Stimulated activated CD8-positive, alpha-beta memory T cell treated with anti-CD3 and anti-CD28 coated beads, Interleukin-2, amount 100 ng/mL, for 48 hours (primary cell): ENCODE measurements at places on chromosomes 5 and 9.

DNA sequence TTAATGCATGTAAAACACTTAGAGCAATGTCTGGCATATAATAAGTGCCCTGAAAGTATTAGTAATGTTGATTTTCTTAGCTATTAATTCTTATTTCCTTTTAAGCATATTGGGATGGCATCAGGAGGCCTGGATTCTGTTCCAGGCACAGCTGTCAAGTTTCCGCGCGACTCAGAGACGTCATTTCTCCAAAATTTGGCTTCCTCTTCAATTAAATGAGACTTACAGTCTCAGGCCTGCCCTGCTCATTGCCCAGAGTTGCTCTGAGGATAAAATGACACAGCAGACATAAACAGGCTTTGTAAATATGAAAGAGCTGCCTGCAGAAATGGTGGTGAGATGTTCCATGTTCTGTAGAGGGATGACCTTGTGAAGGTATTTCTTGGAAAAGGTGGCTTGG lies 159.8 kb upstream of the GLRA1 start:
- no peak for DNase-seq

DNA sequence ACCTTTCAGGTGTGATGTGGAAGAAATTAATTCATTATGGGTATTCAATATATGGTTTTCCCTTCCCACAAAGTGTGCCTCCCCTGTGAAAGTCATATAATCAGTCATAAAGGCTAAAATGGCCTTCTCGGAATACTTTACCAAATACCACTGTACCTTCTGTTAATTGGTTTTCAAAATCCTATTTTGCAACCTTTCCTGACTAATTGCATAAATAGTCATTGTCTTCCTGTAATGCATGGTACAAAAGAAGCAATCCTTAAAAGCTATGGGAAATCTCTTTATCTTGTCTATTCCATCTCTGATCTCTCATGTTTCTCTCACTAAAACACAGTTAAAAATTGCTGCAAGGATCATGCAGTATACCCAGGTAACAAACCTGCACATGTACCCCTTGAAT lies 44.3 kb upstream of the UGCG start:
- no peak for DNase-seq

DNA sequence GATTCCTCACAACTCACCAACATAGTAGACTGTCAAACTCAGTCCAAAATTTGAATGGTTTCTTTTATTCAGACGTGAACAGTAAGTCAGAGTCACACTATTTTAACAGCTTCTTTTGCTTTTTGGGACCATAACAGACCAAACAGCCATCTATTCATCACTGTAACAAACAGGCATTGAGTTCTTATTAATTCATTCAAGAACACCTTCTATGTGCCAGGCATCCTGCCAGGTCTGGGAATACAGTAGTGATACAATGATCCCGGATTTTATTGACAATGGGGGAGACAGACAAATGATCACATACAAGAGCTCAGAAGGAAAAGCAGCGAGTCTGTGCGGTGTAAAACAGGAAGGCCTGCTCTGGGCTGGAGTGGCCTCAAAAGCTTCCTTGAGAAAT lies 153.3 kb upstream of the ERCC6L2 start:
- no peak for DNase-seq

DNA sequence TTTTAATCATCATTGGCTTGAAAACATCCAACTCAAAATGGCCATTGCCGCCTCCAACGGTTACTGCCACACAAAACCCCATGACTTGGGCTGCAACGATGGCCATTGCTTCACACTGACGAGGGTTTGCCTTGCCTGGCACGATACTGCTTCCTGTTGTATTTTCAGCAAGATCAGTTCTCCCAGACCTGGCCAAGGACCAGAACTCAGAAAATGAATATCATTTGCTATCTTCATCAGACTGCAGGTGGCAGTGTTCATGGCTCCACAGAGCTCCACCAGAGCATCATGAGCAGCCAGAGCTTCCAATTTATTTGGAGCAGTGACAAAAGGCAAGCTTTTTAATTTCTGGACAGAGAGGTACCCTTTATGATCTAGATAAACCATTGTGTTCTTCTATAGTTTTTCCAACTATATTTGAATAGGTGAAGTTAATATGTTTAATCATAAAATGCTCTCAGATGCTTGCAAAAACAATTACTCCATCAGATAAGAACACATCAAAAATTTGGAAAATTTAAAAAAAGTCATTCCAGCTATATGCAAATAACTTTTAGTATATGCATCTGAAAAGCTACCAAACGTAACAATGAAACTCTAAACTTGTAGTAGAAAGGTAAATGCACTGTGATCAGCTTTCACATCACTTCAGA lies 10.4 kb downstream of the AMACR start:
- no peak for DNase-seq

DNA sequence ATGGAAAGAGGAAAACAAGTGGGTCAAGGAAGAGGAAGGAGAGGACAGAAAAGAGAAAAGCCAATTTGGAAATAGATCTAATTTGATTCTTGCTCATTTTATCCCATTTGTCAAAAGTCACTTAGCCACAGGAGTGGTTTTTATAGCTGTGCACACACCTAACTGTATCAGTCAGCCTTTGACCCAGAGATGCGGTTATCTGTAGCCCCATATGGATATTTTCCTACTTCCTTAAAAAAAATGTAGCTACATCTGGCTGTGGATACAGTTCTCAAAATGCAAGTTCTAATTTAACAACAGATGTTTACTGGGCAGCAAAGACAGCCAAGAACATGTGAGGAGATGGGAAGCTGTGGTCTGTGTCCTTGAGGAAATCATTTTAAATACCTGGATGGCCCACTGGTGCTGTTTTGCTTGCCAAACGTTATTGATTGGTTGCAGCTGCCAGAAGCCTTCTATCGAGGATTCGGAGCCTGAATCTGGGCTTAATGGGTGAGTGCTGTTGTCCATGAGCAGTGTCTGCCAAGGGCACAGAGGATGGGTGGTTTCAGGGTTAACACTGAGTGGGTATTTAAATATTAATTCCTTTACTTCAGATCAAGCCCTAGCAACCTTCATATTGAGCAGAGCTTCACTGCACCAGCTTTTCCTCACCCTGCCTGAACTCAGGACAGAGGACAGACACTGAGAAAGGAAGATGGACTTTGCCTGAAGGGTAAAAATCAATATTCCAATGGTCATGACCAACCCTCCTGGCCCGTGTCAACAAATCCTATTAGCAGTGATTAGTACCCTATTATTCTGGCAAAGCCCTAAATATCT lies 92.2 kb downstream of the APBA1 start:
- no peak for DNase-seq

DNA sequence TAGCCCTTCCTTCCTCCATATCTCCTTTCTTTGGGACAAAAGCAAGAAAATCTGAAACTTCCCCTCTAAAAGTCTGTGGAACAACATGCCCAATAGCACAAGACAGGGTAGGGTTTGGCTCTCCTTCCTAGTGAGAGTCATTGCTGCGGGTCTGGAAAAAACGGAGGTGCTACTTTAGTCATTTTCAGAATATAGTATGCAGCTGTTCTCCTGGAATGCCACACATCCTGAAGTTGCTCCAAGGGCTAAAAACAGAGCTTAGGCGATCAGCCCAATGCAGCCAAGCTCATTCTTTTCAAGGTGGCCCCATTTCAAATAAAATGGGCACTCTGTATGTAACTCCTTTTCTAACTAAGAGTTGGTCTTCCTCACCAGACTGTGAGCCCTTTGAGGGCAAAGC lies 39.5 kb upstream of the MYOT start:
- DNase-seq: no peak

- no peak for DNase-seq
Measured at GRCh38 chr5:58921159-58921558, 338.3 kb downstream of the RAB3C start.

GRCh38 chr9:33480106-33480505 lies 6.4 kb upstream of the NOL6 start:
- DNase-seq: no peak

- DNase-seq: no peak
Measured at GRCh38 chr5:88389338-88390095, 120.9 kb upstream of the TMEM161B start.

DNA sequence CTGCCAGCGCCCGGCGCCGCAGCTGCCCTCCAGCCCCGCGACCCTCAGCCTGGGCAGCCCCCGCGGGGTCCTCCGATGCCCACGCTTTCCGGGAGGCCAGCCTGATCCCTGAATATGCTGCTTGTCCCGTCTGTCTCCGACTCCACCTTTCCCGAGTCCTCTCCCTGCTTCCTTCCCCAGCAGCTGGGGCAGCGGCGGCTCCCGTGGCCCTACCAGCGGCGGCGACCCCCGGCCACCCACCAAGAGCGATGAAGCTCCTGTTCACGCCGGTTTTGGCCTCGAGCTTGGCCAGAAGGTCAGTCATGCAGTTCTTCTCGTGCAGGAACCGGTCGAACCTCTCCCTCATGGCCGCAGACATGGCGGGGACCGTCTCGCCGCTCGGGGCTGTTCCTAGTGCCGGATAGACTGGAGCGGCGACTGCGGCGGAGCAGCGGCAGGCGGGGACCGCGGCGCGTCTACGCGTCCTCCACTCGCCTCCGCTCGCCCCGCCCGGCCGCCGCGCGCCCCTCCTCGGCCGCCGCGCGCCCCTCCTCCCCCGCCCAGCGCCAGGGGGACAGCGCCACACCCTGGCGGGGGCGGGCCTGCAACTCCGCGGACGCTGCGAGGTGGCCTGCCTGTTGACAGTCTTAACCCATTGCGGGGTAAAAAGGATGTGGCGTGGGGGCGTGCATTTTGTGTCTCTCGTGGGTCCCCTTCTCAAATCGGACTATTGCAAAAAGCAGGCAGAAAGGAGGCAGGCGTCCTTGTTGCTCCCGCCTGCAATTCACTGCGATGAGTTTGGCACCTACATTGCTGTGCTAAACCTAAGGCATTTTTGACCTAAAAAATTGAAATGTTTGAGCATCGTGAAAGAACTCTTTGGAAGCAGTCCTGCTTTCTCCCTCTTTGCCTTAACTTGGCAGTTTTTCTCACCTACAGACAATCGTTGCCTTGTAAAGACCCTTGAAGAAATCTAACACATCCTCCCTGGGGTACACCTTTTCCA lies at the start of gene REEP5:
TSS of gene REEP5 (minus strand) at position 395 of the 985 bp plus-strand sequence. CDS start at position 358, 37 bp downstream.
- peak; percentile 76 for DNase-seq

- no peak for DNase-seq
Measured at GRCh38 chr9:136193127-136193890, 11.6 kb downstream of the LHX3 start.

- DNase-seq: no peak
Measured at GRCh38 chr5:131379723-131380122, 115.9 kb downstream of the CDC42SE2 start.

DNA sequence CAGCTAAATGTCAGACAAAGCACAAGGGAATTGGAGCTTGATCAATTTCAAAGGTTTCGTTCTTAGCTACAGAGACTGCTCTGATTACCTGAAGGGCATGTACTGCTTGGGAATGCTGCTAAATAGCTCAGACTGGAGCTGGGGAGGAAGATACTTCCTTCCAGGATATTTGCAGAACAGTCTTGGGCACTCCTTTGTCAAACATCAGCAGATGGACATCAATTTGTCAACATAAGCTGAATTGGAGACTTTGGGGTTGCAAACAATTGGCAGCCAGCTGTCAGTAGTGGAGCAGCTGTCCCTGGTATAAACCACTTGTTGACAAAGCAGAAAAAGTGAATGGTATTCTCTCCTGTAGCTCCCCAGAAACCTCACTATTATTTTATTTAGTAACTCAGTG lies 182.0 kb downstream of the CCDC192 start:
- DNase-seq: no peak

DNA sequence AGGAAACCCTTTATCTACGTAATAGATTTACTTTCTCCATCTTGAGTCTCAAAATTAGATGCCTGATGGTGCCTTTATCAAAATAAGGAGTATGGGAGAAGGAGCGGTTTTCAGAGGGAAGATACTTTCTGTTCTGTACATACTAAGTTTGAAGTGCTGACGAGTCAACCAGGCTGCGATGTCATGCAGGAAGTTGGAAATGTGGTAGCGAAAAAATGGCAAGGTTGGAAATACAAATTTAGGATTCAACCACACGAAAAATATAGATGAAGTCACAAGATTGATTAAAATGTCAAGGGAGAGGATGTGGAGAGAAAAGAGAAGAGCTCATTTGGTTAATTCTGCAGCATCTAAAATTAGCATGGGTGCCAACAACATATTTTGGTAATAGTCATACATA lies 129.5 kb downstream of the FOXD1 start:
- DNase-seq: no peak

- DNase-seq: no peak
Measured at GRCh38 chr5:78675956-78676730, 27.6 kb upstream of the LHFPL2 start.

GRCh38 chr5:152188251-152188650 lies 216.8 kb downstream of the NMUR2 start:
- DNase-seq: no peak

DNA sequence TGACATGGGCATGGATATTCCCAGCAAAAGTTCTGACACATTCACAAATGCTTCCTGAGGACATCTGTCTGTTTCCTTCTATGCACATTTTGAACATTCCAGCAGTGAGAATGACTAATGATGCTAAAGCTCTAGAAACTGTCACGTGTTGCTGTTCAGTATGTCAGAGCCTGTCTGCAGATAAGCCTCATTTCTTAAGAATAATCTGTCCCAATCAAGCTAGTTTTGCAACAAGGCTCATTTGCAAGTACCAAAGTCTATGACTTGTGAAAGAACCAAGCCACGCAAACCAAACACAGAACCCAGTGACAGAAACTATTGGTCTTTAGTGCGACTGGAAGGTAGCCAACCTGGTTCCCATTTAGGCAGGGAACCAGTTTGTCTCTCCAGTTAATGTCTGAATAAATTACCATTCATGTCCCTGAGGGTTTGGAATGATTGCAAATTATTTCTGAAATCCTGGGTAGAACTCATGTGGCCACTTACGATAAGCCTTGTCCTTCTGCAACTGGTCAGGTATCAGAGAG lies 178.5 kb downstream of the C9orf152 start:
- DNase-seq: no peak

GRCh38 chr9:18970393-18970792 lies 62.6 kb downstream of the SAXO1 start:
- DNase-seq: no peak

DNA sequence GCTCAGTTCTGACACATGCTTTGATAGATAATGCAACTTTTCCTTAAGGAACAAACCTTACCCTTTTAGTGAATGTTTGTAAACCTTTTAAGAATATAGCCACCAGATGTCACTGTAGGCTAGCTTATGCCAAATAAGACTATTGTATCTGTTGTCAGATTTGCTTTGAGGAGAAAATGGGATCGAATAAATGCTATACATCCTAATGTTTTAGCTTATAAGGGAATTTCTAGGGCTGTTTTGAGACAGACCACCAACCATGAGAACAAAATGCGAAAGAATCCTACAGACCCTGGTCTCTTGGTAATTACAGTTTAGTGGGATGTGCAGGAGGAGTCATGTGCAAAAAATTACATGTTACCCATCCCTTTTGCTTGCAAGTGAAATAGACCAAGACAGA lies 127.6 kb upstream of the NMUR2 start:
- no peak for DNase-seq

GRCh38 chr5:54621709-54622108 lies 104.2 kb downstream of the SNX18 start:
- DNase-seq: no peak

DNA sequence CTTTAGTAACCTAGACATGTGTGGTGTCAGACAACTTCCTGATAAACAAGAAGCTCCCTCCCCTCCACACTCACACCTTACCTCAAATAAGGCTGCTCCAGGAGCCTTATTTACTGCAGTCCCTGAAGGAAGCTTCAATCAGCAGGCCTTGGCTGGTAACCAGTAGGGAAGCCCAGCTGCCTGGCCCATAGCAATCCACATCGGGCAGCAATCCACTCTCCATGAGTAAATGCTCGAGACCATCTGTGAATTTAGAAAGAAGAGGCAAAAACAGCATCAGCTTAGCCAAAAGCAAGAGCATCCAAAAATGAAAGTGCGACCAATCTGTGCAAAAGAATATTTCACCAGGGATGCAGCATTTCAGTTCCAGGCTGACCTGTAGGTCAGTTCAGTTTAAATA lies 213.3 kb upstream of the TUSC1 start:
- DNase-seq: no peak
